ENCODE measurements at places on chromosomes 1 and 21. TPM values are rescaled to one million over a fixed set of nuclear protein-coding genes. Genes with fewer than 3 reads are reported as not detected.

SPATA1 gene
- 0.66 TPM for total RNA-seq

RIMS3 gene
- 0.74 TPM for total RNA-seq

COL9A2 gene
- total RNA-seq, result 0.27 TPM

CFHR3 gene
- not detected for total RNA-seq

AHCYL1 gene
- total RNA-seq, result 45.2 TPM

PRSS38 gene
- total RNA-seq, result not detected

TEX38 gene
- 0.22 TPM for total RNA-seq

PER3 gene
- total RNA-seq, result 12.5 TPM

OPTC gene
- total RNA-seq, result not detected

B3GALNT2 gene
- 23.0 TPM for total RNA-seq

FAM151A gene
- 0.80 TPM for total RNA-seq

OR2T29 gene
- total RNA-seq, result not detected

IVL gene
- not detected for total RNA-seq

PRRX1 gene
- total RNA-seq, result 74.7 TPM

NPPB gene
- total RNA-seq, result 119 TPM

LCE1B gene
- total RNA-seq, result not detected

E2F2 gene
- 0.16 TPM for total RNA-seq

SLC9C2 gene
- not detected for total RNA-seq

S100A3 gene
- 0.36 TPM for total RNA-seq

TATDN3 gene
- 23.5 TPM for total RNA-seq

CLCA4 gene
- total RNA-seq, result 0.27 TPM

FLG gene
- total RNA-seq, result not detected

FLG2 gene
- not detected for total RNA-seq

NR0B2 gene
- total RNA-seq, result 7.2 TPM

TTC39A gene
- 25.7 TPM for total RNA-seq

HSD3B2 gene
- not detected for total RNA-seq

PGBD2 gene
- total RNA-seq, result 3.9 TPM

Data from left ventricle myocardium inferior (tissue), 1 donor.